ENCODE measurements at places on chromosomes 5 and 9.

GRCh38 chr5:155332618-155333017, 319.1 kb downstream of the KIF4B start:
- DNase-seq, result no peak

DNA sequence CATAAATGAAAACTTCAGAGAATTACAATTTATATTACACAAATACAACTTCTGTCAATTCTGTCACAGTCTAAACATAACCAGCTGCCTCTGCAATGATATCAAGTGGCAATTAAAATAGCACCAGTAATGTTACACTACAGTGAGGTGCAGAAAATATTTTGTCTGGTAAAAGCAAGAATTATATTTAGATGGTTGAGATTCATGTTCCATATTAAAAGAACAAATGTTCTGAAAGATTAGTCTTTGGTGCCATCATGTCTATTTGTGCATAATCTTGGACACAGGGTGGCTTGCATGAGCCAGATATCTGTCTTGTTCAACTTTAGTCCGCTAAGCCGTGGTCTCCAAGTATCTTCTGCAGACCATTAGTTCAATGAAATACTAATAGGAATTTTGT, 29.0 kb upstream of the PRR16 start:
- no peak for DNase-seq

DNA sequence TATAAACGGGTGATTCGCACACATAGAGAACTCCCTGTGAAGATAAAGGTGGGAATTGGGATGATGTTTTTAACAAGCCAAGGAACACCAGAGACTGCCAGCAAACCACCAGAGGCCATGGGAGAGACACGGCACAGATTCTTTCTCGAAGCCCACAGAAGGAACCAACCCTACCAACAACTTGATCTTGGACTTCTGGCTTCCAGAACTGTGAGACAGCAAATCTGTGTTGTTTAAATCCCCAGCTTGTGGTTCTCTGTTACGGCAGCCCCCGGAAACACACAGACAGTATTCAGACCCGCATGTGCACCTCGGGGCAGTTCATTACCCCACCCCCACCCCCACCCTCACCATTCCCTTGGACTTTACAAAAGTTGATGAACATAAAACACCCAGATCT, 12.8 kb downstream of the AMBP start:
- no peak for DNase-seq

- DNase-seq, result no peak
These were observed 383.7 kb downstream of the CAAP1 start for GRCh38 chr9:26508897-26509296.

DNA sequence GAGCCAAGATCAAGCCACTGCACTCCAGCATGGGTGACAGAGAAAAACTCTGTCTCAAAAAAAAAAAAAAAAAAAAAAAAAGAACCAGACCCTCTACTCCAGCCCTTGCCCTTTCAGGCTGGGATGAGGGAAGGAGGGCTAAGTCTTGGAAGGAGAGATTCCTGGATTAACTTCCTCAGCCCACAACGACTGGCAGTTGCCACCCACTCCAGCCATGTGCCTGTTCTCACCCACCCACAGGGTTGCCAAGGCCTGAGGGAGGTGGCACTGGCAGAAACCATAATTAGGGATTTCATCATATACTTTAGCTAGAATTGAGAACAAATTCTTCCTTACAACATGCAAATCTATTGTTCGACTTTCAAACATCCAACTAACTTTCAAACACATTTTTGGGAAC, 87.8 kb upstream of the SLC30A5 start:
- no peak for DNase-seq

- DNase-seq, result no peak
These were observed 137.7 kb downstream of the PRELID2 start for GRCh38 chr5:145697251-145697990.

- no peak for DNase-seq
These were observed 728 bp upstream of the SLC1A1 start for GRCh38 chr9:4489562-4489918.

DNA sequence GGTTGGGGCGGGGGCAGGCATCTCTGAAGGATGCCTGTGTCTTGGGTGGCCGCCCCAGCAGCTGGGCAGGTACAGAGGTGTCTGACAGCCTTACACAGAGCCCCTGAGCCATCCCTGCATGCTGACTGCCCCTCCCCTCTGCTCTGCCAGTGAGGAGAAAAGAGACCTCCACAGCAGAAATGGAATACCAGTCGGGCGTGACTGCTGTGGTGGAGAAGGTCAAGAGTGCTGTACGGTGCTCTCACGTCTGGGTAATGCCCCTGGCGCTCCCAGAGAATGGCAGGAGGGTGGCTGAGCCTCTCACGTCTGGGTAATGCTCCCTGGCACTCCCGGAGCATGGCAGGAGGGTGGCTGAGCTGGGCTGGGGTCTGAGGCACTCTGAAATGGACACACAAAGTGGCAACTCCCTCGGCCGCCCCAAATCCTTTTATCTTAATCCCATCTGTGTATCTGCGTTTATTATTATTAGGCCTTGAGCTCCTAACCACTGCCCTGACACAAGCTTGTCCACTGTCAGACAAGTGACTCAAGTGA, 2.5 kb upstream of the RABL6 start:
- no peak for DNase-seq

DNA sequence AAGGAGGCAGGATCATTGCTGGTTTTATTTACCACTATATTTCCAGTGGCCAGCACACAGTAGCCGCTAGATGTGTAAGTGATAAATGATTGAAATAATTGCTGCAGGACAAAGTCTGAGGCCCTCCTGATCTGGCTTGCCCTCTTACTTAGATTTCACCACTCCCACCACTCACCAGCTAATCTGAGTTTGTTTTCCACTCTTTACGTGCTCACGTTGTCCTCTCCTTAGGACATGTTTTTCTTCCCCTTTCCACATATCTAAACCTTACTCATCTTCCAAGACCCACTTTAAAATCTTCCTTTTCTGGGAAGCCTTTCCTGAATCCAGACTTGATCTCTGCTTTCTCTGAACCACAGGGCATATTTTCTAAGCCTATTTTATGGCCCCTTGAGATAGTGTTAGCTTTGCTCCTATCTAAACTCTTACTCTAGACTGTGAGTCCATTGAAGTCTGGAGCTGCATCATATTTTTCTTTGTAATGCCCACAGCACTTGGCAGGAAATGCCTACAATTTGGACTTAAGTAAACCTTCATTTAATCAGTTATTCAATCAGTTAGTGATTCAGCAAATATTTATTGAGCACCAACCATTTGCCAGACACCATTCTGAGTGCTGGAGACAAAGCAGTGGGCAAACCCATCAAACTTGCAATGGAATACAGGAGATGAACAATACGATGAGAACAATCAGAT, 2.4 kb downstream of the TLR4 start:
- no peak for DNase-seq

GRCh38 chr9:114456929-114457328, 48.3 kb downstream of the WHRN start:
- DNase-seq, result no peak

GRCh38 chr9:95286151-95286550, 31.4 kb downstream of the FANCC start:
- DNase-seq, result no peak

DNA sequence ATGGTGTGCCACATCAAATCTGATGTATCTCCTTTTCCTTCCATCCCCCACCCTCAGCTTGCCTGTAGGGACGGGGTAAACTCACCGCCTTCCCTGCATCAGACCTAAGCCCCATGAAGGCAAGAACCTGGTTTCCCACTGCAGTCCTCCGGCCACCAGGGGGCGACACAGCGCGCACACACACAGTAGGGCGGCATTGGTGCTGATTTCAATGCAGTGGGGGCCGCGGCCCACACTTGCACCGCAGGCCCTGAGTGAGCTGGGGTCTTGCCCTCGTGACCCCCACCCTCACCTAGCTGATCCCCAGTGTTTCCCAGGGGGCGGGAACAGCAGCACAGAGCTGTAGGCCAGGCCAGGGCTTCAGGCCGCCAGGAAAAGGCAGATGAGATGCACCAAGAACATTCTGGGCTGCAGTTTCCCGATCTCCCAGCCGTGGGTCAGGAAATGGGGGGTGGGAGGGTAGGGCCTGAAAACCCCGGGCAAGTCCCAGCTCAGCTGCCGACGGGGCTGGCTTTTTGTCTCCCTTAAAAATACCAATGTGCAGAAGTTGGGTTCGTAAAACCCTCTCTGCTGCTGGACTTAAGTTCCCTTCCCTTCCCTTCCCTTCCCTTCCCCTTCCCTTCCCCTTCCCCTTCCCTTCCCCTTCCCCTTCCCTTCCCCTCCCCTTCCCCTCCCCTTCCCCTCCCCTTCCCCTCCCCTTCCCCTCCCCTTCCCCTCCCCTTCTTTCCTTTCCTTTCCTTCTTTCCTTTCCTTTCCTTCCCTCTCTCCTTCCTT, 19.5 kb downstream of the FAM163B start:
- DNase-seq, result no peak

DNA sequence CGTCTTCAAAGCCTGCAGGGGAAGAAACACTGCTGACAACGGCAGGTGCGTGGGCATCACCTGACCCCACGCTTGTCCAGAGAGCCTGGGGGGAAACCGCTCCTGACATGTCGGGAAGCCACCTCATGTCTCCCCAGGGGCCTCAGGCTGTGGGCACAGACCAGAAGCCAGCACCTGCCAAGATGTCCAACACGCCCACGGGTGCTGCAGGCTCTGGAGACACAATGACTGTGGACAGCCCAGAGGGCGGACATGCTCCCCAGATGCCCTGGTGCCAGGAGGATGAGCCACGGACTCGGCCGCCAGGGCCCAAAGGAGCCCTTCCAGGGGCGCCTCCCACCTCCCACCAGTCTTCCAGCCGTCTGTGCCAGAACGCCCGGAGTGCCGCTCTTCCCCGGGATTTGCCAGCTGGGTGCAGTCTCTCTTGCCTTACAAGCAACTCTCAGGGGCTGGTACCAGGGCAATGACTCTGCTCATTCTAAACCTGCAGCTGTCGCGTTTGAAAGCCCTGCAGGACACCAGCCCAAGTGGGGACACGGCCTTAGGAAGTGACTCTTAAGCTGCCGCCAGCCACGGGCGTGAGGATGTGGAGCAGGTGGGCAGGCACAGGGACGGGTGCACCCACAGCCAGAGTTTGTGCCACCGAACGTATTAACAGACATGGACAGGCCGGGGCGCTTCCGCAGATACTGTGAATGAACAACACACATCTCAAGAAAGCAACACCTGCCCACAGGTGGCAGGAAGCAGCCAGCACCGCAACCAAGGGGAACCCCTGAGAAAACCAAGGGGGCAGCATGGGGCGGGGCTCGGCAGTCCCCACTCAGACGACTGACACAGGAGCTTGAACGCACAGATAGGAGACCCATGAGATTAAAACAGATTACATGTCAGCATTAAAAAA, 6.8 kb upstream of the LHX3 start:
- DNase-seq, result no peak

DNA sequence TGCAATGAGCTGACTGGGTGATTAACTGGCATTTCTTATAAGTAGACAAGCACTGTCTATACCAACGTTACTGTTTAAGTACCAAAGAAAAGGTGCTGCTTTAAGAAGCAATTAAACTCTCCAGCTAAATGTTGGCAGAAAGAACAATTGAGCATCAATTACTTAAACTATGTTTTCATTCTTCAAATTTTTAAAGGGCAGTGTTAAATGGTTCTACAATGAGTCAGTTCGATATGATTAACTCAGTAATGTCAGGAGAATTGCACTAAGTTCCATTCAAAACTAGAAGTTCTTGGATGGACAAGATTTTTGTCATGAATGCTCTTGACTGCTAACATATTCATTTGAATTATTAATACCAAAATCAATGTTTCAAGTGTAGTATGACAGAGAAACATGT, 593.7 kb downstream of the DNAH5 start:
- DNase-seq, result no peak

DNA sequence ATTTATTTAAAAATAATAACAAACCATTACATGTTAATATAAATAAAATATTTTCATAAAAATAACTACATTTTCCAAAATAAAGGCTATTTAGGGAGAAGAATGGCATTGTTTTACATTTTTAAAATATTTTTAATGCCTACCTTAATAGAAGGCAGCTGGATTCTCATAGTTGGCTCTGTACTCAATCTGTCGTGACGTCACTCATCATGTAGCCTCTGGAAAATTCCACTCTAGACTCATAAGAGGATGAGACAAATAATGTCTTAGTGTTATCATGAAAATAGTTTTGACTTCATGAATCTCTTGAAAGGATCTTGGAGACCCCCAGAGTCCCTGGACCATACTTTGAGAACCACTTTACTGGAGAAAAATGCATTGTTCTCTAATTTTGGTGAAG, 93.1 kb downstream of the NXNL2 start:
- no peak for DNase-seq

DNA sequence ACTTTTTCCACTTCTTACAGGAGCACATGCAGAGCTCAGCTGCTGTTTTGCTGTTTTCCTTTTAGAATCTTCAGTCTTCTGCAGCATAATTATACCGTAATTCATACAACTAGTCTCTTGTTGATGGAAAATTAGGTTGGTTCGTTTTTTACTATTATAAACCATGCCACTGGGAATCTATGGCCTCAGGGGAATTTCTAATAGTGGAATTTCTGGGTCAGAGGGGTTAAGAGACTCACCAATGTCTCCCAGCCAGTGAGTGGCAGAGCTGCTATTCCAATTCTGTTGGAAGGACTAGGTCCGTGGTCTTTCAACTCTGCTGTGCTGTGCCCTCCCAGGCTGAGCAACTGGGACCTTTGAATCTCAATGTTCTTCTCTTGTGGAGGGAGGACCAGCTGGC, 282.5 kb downstream of the ZSWIM6 start:
- no peak for DNase-seq

GRCh38 chr5:11384441-11385250, 519.6 kb downstream of the CTNND2 start:
- DNase-seq, result no peak

DNA sequence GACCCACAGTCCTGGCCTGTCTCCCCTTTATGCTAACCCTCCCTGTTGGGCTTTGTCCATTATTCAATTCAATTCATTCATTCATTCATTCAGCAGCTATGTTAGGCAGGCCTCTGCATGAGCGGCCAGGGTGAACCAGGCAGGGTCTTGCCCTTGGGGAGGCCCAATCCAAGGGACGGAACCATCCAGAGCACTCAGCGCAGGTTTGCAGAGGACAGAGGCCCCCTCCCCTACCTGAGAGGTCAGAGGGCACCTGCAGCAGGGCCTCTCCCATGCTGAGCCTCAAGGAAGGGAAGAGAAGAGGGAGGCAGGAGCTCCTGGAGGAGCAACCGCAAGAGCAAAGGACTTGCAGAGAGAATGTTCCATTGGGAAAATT, 61.4 kb downstream of the C9orf50 start:
- no peak for DNase-seq

GRCh38 chr9:95627802-95628201, 111.0 kb upstream of the PTCH1 start:
- no peak for DNase-seq

DNA sequence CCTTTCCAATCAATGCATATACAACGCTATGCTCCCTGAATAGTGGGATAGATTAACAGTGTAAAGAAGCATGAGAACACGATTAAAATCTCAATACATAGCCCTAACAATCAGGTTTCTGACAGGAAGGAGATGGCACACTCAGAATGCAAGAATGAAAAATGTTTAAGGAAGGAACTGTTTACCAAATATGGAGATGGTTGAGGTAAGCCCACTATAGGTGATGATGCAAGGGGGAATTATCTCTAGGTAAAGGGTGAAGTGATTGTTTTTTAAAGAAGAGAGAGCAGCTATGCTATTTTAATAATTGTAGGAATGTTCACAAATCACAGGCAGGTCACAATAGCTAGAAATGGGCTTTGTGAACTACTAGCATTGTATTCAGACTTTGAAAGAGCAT, 302.4 kb downstream of the CHSY3 start:
- no peak for DNase-seq

- no peak for DNase-seq
These were observed 10.6 kb upstream of the PWWP2A start for GRCh38 chr5:160129841-160130240.
